Non-pigmented ciliary epithelial cell (primary cell): ENCODE measurements at places on chromosomes 6 and 20.

DNA sequence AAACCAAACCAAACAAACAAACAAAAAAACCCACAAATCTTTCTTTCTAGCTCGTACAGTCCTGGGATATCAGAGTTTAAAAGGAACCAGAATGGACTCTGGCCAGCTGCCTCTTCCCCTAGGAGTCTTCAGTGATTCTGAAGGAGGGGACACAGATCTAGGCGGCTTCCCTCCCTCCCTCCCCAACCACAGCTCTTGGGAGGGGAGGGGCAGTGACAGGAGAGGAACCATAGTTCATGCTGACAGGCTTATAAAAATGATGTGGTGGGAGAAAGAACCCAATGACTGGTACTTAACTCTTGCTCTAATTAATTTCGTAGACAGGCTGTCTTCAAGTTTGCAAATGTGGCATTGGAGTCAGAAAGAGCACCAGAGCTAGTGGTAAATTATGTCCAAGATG is 56.0 kb downstream of the NPEPL1 start:
- no peak for DNase-seq

GRCh38 chr20:23136893-23137745 is 51.0 kb upstream of the CD93 start:
- DNase-seq = no peak

DNA sequence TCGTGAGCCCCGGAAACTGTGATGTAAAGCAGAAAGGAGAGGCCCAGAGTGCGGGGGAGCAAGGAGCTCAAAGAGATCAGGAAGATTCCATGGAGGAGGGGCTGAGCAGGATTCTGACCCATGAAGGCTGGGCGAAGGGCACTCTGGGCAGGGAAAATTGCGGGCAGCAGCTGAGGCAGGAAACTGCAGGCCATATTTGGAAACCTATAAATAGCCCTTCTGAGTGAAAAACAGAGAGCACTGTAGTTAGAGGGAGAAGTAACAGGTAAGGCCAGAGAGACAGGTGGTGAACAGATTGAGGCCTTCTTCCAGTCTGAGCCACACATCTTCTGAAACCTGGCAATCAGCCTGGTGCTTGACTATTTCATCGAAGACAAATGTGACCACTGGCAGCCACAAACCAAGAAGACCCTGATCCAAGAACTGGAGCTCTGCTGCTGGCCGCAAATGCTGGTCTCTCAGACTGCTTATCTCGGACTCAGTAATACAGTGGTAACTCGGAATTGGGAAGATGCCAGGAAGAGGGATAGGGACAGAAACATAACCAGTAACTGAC is 14.1 kb upstream of the BEND3 start:
- no peak for DNase-seq

DNA sequence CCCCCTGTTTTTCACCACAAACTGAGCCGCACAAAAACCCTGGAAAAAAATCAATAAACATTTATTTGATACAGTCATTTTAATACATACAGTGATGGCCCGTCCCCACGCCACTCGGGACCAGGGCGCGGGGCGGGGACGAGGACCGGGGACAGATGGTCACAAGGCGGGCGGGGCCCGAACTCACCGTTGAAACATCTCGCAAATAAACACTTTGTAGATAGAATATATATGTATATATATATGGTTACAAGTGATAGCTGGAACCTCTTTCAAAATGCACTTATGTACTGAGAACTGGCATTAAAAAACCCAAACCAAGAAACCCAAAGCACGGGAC is 418 bp upstream of the UCKL1 start:
- DNase-seq = no peak

DNA sequence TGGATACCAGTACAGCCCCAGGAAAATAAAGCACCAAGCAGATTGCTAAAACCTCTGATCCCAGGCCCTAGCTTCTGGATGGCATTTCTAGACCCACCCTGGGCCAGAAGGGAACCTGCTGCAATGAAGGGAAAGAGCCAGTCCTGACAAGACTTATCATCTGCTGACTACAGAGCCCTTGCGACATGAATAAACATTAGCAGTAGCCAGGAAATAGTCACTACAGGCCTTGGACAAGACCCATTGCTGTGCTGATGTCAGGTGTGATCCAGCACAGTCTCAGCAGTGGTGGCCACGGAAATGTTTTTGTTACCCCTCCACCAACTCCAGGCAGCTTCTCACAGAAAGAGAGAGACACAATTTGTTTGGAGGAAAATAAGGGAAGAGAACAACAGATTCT is 399.3 kb downstream of the HAO1 start:
- no peak for DNase-seq

DNA sequence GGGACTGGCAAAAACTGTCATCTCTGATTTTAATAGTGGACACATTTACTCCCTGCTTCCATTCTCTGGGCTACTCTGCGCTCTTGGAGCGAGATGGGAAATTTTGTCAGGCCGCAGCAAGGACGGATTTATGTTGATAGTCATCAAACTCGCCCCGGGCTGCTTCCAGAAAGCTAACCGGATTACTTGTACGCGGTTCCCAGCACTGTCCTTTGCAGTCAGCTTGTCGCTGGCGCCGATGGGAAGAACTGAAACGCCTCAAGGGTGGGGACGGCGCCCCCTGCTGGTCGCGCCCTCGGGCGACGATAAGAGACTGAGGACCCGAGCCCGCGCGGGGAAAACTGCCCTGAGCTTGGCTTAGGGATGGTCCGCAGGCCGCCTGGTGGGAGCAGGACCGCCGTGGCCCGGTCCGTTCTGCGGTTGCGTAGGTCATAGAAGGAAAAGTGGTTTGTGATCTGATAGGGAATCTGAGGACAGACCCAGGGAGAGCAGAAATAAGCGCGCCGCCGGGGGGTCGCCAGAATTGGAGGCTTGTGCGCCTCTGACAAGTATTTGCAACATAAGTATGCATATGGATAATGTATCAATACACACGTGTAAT is 984 bp upstream of the ABT1 start:
- no peak for DNase-seq

- no peak for DNase-seq
These were observed 92.5 kb downstream of the NCOA3 start for GRCh38 chr20:47594157-47594556.

- DNase-seq = no peak
These were observed 582.5 kb downstream of the DOK5 start for GRCh38 chr20:55057779-55058415.

- DNase-seq = no peak
These were observed 532.1 kb upstream of the JAG1 start for GRCh38 chr20:11205769-11206362.

DNA sequence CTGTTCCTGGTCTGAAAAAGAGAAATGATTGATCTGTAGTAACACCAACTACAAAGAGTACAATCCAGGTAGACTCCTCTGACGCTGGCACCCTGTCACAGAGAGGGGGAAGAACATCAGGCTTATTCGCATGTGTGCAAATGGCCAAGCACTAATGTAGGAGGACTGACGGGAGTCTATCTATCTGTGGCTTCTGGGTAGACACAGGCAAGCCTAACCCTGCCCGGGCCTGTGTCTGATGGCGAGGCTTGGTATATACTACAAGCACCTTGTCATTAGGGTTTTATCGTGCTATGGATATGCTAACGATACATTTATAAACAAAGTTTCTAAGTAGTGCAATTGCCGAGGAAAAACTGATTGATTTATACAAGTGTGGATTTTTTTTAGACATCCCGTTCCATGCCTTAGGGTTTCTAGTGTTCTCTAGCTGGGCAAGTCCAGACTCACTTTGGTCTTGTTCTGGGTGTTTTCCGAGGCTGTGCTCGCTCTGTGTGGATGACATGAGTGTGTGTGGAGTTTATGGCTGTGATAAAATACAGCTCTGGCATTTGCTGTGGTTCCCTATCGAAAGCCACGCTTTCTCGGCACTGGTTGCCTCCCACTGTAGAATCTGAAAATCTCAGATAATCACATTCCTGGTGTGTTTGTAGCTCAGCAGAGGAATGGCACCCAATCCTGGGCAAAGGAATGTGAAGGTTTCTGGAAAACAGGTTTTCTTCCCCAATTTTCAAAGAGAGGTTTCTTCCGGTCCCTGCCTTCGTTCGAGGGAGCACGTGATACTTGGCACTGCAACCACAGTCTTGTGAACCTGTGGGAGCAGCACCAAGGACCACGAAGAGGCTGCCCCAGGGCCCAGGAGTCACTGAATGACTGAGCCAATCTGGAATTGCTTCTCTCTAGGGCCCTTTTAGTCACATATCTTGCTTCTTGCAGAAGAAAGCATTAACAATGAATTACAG is 67.5 kb upstream of the EDN1 start:
- no peak for DNase-seq

DNA sequence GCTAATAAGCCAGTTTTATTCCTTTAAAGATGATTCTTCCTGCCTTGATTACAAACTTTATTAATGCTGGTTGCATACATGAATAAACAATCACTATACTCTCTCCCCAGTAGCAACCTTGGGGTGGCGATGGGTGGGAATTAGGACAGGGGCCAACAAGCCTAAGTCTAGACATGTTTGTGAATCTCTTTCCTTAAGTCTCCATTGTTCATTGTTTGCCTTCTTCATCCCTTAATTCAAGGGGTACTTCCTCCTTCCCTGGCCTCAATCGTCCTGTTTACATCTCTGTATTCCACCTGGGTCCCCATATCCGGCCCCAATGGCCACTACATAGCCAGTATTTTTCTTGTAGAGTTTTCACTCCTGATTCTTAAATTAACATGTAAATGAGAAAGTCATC is 66.0 kb downstream of the ARHGAP18 start:
- DNase-seq = no peak

GRCh38 chr20:33154252-33154651 is 13.7 kb upstream of the BPIFA2 start:
- DNase-seq = no peak

GRCh38 chr20:40875116-40876085 is 153.2 kb upstream of the TOP1 start:
- DNase-seq = no peak

DNA sequence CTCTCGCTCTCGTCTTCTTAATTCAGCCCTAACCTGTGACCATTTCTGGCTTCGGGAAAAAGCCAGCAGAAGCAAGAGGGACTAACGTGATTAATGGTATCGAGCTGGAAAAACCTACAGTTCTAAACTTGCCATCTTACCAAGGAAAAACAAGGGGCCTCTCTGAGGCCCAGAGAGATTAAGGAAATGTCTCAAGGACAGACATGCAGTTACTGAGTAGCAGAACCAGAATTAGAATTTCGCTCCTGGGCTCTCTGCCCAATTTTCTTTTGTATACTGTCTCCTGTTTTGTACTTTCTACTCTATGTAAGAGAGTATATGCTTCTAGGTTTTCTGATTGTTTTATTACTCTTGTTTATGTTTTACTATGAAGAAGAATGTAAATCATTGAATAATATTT is 67.8 kb upstream of the LTV1 start:
- DNase-seq = no peak

DNA sequence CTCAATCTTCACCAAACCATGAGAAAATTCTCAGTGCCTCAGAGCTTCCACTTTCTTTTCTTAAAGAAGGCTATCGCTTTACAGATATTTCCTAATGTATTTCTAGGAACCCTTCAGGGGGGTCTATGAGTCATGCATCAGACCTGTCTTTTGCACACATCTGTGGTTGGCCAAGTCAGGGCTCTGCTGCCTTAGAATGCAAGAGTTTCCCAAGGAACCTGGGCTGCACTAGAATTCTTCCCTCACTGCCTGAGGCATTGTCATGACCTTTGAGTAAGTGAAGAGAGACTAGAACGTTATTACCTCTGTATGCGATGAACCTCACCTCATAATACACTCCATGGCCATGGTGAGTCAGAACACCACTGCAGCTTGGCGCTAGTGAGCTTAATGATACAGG is 365.0 kb upstream of the ID4 start:
- peak; percentile 89 for DNase-seq

- no peak for DNase-seq
These were observed 81.7 kb upstream of the FOXP4 start for GRCh38 chr6:41464481-41464880.

DNA sequence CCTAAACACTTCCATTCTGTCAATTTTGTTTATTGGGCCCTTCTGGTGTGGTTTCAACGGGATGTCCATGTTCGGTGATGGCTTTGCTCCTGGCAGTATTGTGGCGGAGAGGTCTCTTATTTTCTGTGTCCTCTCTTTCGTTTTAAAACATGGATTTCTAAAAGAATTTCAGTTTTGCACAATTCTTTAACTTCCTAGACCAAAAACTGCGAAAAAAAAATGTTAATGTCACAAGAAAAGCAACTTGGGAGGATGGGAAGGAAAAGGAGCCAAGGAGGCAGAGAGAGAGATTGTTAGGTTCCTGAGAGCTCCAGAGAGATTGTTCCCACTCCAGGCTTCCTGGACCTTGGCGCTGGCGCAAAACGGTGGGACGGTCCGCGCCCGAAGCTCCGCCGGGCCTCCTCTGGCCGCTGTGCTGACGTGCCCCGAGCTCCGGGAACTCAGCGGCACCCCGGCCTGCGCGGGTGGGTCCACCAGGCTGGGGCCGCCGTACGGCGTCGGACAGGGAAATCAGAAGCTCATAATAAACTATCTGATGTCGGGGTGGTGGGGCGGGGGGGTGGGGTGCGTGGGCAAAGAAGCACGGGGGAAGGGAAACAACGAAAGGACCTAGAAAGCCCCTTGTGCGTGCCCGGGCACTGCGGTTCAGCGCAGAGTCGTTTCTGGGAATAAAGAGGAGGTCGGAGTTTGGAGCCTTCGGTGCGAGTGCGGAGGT is 951 bp upstream of the OLIG3 start:
- DNase-seq = no peak

- no peak for DNase-seq
These were observed 7.0 kb downstream of the EMILIN3 start for GRCh38 chr20:41359541-41360011.

DNA sequence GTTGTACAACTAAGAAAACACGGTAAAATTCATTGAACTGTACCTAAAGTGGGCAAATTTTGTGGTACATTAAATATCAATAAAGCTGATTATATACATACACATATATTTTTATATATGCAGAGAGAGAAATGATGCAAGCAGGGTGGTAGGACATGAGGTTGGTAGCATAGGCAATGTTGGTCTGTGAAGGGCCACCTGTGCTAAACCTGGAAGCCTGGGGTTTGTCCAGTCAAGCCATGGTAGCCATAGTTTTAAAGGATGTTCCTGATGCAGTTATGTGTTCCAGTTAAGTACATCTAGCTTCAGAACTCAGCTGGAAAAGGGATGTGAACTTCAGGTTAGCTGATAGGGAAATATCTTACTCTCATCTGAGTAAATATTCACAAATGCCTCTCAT is 60.1 kb downstream of the TRIM38 start:
- no peak for DNase-seq

- no peak for DNase-seq
These were observed at the start of gene LAMA4 for GRCh38 chr6:112253841-112254816. Gene LAMA4 (minus strand): TSS chr6:112254567. CDS start chr6:112254150, 417 bp downstream.

- DNase-seq = no peak
These were observed 5.5 kb downstream of the ZBTB46 start for GRCh38 chr20:63825331-63826118.

GRCh38 chr6:29516108-29516507 is 28.4 kb upstream of the MAS1L start:
- DNase-seq = peak; percentile 15

GRCh38 chr6:169784821-169785340 is 33.5 kb downstream of the ERMARD start:
- no peak for DNase-seq

GRCh38 chr6:140204154-140204553 is 829.7 kb upstream of the CITED2 start:
- no peak for DNase-seq

- peak; percentile 73 for DNase-seq
These were observed 26.7 kb upstream of the SRC start for GRCh38 chr20:37319151-37319671.

GRCh38 chr6:7630792-7631191 is 40.8 kb downstream of the SNRNP48 start:
- DNase-seq = no peak
